Activated T-helper 9 cell treated with anti-CD3 and anti-CD28 coated beads, Interleukin-2, amount 50 U/mL, for 16 hours (primary cell): ENCODE measurements at places on chromosomes 11 and 22.

DNA sequence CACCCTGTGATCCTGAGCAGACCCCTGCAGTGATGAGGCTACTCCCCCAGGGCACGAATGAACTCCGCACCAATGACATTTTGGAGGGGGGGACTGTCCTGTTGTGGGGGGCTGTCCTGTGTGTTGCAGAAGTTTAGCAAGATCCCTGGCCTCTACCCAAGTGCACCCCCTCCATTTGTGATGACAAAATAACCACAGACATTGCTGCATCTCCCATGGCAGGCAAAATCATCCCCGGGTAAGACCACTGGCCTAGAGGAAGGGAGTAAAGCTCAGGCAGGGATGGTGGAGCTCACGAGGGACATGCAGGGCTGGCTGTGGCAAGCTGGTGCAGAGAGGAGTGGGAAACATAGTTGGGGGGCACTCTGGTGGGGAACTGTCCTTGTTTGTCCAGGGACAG, 40.6 kb downstream of the NECTIN1 start:
- no peak for DNase-seq

- DNase-seq: no peak
Observed at GRCh38 chr11:114193730-114194679, 102.2 kb upstream of the NNMT start.

DNA sequence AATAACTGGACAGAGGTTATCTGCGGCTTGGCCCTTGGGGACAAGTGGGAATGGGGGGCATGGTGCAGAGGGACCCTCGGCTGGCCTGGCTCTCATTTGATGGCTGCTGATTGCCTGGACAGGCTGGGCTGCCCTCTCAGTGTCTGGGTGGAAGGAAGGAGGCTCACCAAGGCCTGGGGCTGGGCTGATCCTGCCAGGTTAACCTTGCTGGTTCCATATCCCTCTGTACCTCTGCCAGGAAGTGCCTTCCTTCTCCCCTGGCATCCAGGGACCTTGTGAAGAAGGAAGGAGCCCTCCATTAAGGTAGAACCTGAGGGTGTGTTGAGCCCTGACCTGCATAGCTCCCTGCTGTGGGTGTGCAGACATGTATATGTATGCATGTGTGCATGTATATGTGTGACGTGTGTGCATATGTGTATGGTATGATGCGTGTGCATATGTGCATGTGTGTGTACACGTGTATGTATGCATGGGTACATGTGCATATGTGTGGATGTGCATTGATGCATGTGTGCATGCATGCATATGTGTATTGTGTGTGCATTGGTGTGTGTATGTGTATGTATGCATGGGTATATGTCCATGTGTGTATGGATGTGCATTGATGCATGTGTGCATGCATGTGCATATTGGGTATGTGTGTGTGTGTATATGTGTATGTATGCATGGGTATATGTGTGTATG, 433.9 kb downstream of the TBC1D22A start:
- no peak for DNase-seq

DNA sequence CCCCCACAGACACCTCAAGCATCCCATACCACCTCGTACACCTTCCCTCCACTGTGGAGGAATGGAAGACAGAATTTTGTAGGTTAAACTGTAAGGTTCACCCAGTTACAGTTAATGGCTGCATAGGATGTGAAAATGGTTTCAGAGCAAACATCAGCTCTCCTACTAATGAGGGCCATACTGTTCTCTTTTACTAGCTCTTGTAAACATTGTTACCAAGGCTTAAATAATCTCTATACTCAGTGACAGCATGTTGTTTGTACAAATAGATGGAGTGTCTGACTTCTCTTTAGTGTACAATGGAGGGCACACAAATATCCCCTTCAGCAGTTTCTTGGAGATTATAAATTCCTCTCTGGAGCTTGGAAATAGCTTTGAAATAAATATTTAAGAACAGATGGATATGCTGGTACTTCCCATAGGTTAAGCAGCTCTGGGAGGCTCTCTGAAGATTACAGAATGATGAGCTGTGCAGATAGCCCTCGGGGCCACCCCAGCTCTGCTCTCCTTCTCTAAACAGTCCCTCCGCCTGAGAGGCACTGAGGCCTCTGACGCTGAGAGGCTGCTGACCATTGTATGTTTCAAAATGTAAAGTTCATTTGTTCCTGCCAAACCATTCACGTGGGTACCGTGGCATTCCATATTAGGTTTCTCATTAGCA, 25.7 kb downstream of the TTC12 start:
- DNase-seq: no peak

GRCh38 chr11:73406131-73406530, 29.9 kb downstream of the RELT start:
- DNase-seq: no peak

DNA sequence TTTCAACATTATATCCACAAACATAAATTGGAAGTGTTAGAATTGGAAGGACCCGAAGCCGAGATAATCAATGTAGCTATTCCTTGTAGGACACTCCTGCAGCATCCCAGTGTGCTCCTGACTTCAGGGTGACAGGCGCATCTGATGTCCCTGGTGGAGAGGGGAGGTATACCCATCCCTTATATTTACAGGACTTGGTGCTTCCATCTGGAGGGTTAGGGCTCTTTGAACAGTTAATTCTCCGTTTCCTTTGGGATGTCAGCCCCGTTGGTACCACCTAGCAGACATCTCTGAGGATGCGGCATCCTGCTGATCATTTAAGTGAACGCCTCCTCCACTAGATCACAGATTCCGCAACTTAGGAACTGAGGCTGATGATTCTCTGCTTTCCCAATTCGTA, 451.3 kb downstream of the OPCML start:
- DNase-seq: no peak

- DNase-seq: no peak
Observed at GRCh38 chr11:110972640-110973039, 260.4 kb upstream of the ARHGAP20 start.

GRCh38 chr11:102453302-102453695, 734 bp upstream of the TMEM123 start:
- DNase-seq: no peak

DNA sequence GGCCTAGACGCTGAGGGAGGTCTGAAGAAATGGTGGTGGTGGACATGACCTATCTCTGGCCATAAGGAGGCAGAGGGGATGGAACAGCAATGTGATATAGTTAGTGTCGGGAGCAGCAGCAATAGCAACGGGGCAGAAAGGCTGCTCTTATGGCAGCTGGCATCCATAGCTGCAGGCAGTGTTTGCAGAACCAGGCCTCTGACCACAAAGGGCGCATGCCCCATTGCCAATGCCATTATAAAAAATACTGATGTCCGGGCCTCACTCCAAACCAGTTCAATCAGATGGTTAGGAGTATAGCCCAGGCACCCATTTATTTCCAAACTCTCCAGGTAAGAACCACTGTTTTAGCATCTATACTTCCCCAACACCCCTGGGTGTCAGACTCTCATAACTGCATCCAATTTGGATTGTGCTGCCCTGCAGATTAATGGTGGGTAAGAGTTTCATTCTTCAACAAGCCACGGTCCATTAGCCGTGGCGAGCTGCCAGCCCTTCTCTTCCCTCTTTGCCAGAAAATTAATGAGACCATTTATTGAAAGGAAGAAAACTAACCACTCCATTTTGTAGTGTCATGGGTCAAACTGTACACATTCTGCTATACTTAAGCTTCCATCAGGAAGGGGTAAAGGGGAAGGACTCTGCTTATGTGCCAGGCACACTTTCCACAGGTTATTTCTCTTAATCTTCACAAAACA, 72.8 kb upstream of the SPON1 start:
- DNase-seq: no peak

DNA sequence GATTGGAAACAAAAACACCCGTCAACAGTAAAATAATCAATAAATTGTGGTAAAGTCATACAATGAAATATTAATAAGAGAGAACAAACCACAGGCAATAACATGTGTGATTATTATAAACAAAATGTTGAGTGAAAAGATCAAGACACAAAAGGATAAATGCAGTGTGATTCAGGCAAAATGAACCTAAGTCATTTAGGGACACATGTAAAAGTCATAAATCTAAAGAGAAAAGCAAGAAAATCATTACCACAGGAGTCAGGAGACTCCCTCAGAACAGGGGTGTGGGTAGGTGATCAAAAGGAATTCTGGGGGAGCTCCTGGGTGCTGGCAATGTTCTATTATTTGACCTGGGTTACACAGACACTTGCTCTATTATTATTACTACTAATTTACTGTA, 47.9 kb upstream of the PPP2R1B start:
- no peak for DNase-seq

DNA sequence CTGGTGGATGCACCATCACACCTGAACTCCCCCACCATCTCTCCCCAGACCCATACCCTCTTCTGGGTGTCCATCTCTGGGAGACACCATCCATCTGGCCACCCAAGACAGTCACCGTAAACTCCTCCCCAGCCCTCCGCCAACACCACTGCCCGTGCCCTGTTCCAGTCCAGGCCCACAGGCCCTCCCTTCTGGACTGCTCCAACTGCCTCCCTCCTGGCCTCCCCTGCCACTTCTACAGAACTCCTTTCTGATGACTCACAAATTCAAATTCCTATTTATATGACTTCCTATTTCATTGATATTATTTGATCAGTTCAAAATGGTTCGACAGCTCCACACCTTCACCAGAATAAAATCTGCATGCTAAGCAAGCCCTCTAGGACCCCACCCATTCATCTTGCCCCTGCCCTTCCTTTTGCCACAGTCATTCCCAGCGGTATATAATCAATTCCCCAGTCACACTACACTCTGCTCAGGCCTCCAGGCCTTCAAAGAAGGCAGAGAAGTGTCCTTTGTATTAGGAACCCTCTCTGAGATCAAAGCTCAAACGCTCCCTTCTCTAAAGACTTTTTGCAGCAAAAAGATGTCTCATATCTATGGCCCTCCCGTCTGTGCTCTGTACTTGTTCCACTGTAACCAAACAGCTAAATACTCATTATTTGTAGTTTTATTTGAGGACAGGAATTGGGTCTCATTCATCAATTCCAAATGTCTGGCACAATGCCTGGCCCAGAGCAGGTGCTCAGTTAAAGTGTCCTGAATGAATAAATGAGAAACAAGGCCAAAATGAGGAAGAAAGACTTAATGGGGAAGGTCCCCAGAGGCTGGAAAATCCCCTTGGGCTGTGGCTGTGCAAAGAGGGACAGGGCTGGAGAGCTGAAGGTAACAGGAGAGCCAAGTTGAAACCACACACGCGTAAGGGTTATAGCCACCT, 29.0 kb downstream of the MYH9 start:
- DNase-seq: no peak

- DNase-seq: no peak
Observed at GRCh38 chr11:62201376-62201775, 7.1 kb upstream of the SCGB2A1 start.

DNA sequence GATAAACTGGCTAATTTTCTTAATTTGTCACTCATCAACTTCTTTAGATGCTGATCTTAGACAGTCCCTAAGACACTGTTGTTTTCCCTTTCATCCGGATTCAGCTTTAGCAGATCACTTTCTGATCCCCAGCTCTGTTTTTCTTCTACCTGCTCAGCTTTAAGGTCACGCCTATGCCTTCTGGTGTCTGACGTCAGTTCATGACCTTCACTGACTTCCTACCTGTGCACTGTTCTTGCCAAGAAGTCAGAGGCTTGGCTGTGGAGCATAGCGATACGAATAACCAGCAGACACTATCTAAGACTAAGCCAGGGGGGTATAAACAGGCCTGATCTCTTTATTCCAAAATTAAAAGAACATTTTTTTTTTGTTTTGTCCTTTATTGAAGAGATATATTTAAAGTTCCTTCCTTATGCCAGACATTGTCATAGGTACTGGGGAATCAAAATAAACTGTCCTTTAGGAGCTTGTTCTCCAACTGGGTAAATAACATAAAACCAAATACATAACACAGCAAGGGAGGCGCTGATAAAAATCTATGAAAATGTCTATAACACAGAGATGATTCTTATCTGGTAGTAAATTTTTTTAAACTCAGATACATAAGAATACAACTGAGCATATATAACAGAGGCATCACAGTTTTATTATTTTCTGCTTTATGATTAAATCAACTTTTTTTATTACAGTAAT, 352.2 kb upstream of the CTSC start:
- no peak for DNase-seq

- DNase-seq: no peak
Observed at GRCh38 chr22:17257121-17258001, 38.1 kb upstream of the ADA2 start.

DNA sequence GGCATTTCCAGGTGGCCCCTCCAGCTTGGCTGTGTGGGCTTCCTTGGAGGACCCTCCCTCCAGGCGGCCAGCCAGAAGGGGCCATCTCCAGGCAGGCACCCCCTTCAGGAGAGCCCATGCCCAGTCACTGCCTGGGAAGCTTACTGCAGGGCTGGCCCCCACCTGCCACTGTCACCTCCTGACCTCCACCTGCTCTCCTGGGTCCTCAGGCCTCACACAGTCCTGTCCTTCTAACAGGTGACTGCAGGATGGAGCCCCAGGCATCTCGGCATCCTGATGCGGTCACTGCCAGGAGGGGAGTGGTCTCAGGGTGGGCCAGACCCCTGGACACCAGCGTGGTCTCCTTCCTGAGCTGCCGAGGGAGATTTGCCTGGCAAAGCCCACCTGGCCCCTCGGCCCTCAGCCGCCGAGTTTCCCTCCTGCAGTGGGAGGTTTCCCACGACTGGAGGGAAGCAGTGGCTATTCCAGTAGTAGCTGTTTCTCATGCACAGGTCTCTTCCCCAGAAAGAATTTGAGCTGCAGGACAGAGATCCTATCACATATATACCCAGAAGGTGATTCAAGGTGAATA, 13.0 kb downstream of the TBX1 start:
- no peak for DNase-seq

- no peak for DNase-seq
Observed at GRCh38 chr11:8760896-8761295, 78.3 kb downstream of the RPL27A start.

- no peak for DNase-seq
Observed at GRCh38 chr11:68632802-68633201, 51.5 kb upstream of the GAL start.

DNA sequence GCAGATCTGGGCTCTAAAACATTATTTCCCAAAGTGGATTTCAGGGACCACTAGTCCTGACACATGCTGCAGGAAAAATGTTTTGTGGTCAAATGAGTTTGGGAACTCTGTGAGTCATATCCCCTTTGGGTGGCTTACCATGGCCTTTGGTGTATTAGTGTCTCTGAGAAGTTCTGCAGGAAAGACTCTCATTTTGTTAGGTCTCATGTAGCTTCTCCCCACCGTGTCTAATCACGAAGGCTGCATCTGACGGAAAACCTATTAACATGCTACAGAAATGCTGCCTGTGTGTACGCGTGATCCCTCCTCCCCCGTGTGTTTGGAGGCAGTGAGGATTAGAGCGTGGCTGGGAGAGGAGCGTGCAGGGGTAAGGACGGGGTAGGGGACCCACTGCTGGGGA, 191.7 kb downstream of the ST3GAL4 start:
- DNase-seq: no peak

DNA sequence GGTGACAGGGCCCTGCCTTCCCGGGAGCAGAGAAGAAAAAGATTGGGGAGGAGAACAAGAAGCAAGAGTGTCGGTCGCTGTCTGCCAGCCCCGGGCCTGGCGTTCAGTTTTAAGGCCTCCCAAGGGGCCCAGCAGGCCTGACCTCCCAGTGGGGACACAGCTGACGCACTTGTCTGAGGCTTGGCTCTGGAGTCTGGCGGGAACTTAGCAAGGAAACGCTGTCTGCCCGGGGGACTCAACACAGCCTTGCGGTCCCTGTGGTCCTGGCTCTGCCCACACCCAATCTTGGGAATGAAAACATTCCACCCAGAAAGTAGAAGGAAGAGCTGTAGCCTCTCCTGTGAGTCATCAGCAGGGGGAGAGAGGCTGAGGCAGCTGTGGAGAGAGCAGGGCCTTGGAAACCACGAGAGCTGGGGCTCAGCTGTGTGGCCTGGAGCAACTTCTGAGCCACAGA, 54.4 kb downstream of the TRAF6 start:
- no peak for DNase-seq

- no peak for DNase-seq
Observed at GRCh38 chr22:28230671-28231070, 311.6 kb upstream of the PITPNB start.
